ENCODE measurements at places on chromosomes 6 and 20.

DNA sequence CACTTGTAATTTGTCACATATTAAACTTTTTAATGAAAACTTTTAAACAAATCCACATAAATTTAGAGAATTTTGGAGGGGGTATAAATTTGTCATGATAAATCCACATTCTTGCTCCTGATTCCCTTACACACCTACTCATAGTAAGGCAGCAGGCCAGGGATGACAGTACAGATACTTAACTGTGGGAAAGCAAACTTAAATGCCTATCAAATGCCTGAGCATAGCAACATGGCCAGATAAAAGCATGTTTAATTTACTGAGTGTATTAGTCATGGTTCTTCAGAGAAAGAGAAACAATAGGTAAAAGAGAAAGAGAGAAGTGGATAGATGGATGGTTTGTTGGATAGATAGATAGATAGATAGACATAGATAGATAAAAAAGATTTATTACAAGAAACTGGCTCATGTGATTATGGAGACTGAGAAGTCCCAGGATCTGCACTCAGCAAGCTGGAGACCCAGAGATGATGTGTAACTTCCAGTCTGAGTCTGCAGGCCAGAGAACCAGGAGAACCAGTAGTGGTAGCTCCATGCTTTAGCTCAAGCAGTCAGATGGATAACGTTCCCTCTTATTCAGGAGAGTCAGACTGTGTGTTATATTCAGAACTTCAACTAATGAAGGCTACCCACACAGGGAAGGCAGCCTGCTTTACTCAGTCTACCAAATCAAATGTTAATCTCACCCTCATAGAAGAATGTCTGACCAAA is 15.9 kb upstream of the ADGRF1 start:
- DNase-seq = no peak

GRCh38 chr20:9926476-9926875 is 87.6 kb upstream of the PAK5 start:
- DNase-seq = no peak

- no peak for DNase-seq
Measured at GRCh38 chr20:9739991-9740390, 98.9 kb downstream of the PAK5 start.

DNA sequence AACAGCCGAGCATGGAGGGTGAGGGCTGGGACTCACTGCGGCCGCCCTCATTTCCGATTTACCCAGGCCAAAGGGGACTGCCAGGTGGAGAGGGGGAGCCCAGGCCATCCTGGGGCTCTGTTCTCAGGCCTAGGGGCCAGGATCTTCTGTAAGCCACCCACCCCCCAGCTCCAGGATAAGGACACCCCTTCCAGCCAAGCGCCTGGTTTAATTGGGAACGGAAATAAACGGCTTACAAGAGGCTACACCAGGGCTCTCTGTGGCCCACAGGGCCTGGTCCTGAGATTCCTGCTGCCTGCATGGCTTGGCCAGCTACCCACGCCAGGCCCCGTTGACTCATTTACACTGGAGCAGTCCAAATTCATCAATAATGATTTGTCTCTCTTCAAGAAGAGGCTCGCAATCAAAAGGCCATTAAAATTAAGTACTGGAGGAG is 68.1 kb upstream of the TOP1 start:
- no peak for DNase-seq

DNA sequence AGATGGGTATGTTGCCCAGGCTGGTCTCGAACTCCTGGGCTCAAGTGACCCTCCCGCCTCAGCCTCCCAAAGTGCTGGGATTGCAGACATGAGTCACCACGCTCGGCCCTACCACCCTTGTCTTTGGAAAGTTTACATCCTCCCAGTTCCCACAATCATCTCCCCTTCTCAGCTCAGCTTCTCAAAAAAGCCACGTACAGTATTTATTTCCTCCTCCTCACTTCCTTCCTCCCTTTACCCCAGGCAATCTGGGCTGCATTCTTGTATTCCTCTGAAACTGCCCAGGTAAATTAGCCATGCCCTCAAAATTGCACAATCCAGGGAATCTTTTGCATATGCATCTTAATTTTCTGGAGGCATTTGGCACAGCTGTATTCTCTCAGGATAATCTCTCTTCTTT is 7.4 kb upstream of the SLC23A2 start:
- DNase-seq = no peak

DNA sequence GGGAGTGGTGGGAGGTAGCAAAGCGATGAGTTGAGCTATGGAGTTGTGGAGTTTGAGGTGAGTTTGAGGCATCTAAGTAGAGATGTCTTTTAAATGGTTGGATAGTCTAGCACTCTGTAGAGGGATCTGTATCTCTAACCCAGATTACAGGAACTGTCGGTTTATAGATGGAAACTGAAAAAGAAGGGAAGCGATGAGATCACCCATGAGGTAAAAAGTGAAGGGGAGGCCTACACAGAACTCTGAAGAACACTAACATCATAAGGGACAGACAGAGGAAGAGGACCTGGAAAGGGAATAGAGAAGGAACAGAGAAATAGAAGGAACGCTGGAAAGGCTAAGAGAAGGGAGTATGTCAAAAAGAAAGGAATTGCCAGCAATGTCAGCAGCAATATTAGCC is 2.5 kb downstream of the HINT3 start:
- no peak for DNase-seq

All from thoracic aorta (tissue), 2 donors.